ENCODE measurements at places on chromosomes 5 and 9. TPM values are rescaled to one million over a fixed set of nuclear protein-coding genes. Genes with fewer than 3 reads are reported as not detected.

Gene PCDHA3
- 1.1 TPM for total RNA-seq

DNA sequence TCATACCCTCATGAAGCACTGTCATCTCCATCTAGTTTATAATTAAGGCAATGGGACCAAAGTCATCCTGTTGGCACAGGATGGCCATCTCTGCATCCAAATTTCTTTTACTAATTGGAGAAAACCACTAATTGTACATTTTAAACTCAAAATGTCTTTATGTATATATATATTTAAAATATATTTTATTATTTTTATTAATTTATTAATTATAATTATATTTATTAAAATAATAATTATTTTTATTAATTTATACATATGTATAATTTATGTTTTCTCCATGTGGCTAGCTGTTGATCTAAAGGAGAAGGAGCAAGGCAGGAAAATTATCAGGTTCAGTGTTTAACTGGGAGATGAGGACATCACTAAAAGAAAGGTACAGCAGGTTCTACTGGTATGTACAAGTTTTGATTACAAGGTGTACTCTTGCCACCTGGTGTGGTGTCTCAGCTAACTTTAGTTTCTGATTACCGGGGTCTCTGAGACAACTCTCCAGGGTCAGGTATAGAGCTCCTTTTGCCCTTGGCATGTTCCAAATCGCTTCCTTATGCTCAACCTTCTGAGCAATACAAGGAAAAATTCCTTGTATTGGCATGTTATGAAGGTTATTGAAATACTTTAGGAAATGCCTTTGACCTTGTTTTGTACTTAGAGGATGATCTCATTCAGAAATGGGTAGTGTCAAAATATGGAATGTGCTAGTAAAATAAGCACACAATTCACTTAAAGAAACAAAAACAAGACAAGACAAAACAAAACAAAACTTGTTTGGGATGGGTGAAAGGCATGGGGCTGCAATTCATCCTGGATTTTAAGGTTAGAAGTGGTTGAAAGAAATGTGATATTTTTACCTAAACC is 79.6 kb downstream of the GHR start:
- no peak overlapping the region for H3K4me3 ChIP-seq
- H3K36me3 ChIP-seq = no peaks in the 10 kb centered on the region
- H3K27ac ChIP-seq = no peak overlapping the region
- no peak for DNase-seq
- peaks cover 6% of the 10 kb centered on the region for H3K4me1 ChIP-seq

GRCh38 chr5:3265131-3265885 is 330.3 kb upstream of the IRX1 start:
- DNase-seq = no peak
- no peak overlapping the region for H3K27ac ChIP-seq
- H3K4me1 ChIP-seq = no peaks in the 10 kb centered on the region

- no peak overlapping the region for H3K27ac ChIP-seq
- no peak for DNase-seq
- no peaks in the 10 kb centered on the region for H3K27me3 ChIP-seq
- H3K4me1 ChIP-seq = no peaks in the 10 kb centered on the region
- no peak overlapping the region for H3K4me3 ChIP-seq
Measured at GRCh38 chr5:116908537-116908936, 333.9 kb upstream of the SEMA6A start.

Gene FAM151B
- 1.0 TPM for total RNA-seq

GRCh38 chr5:6486074-6486473 is 37.4 kb downstream of the UBE2QL1 start:
- no peak overlapping the region for H3K4me3 ChIP-seq
- DNase-seq = no peak
- H3K36me3 ChIP-seq = no peaks in the 10 kb centered on the region

DNA sequence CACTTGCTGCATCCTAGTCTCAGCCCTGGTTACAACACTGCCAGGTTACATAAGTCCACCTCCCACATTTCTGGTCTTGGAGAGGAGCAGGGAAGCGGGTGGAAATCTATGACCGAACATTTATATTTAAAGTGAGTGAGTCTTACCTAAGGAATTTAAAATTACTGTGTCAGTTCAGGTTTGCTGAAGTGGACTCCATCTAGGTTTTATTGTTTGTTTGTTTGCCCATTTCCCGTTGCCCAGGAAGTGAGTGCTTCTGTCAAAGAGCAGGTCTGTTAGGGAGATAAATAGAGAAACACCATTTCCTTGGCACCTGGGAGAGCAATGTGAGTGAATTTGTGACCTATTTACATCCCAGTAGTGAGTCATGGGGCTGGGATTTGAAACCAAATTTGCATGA is 179.5 kb downstream of the KIF4B start:
- H3K4me1 ChIP-seq = peaks cover 16% of the 10 kb centered on the region
- no peak overlapping the region for H3K27ac ChIP-seq
- no peaks in the 10 kb centered on the region for H3K36me3 ChIP-seq
- no peak for DNase-seq

DNA sequence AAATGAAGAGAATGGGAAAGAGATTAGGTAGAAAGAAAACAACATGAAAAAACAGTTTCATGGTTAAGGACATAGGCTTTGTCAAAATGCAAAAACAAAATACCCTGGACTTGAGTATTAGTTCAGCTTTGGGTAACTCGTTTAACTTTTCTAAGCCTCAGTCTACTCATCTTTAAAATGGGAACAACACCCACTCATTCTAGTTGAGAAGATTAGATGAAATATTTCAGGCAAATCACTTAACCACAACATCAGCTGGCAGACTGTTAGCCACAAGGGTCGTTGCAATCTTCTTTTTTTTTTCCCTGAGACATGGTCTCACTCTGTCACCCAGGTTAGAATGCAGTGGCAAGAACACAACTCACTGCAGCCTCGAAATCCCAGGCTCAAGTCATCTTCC is 185.6 kb downstream of the DCP2 start:
- no peak overlapping the region for H3K4me3 ChIP-seq
- H3K27ac ChIP-seq = peak overlapping the region; percentile 30
- no peak for DNase-seq
- H3K36me3 ChIP-seq = no peaks in the 10 kb centered on the region

Gene ANKRD18B
- total RNA-seq = 0.80 TPM

Gene IL4
- not detected for total RNA-seq

Gene CRHBP
- 13.0 TPM for total RNA-seq

GRCh38 chr9:21252721-21253547 is 13.1 kb upstream of the IFNA14 start:
- no peaks in the 10 kb centered on the region for H3K4me1 ChIP-seq
- H3K27ac ChIP-seq = no peak overlapping the region
- H3K4me3 ChIP-seq = no peak overlapping the region
- H3K36me3 ChIP-seq = no peaks in the 10 kb centered on the region
- peak; percentile 22 for DNase-seq

DNA sequence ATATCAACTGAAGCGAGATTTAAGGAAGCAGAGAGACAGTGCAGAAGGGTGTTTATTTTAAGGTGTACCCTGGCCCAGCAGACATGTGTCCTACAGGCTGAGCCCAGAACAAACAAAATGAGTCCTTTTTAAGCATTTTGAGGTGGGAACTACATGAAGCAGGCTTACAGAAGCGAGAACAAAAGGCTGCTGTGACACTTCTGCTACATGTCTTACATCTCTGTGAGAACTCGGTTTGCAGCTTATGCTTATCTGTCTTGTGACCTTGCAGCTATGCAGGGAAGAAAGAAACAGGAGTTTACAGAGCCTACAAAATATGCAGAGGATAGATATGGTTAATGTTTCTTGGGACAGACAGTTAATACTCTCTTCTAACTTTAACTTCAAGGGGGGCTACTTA is 295.9 kb downstream of the CEMIP2 start:
- peak overlapping the region; percentile 40 for H3K27ac ChIP-seq
- no peaks in the 10 kb centered on the region for H3K27me3 ChIP-seq
- DNase-seq = peak; percentile 32
- no peak overlapping the region for H3K4me3 ChIP-seq
- no peaks in the 10 kb centered on the region for H3K36me3 ChIP-seq

DNA sequence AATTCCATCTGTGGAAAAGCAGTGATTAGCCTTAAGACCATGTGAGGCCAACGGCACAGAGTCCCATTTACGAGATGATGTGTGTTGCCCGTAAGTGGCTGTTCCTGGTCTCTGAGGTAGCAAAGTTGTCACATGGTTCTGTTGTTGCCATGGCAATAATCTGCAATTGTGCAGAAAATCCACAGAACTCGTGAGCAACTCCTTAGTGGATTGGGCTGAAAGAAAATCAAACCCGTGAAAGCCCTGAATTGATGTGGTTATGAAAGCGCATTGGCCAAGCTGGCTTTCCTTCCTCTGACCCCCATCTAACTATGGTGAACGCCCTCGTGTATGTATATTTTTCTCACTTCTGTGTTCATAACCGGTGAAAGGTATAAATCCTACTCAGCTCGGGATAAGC is 614.7 kb downstream of the EBF1 start:
- no peak overlapping the region for H3K27ac ChIP-seq
- H3K27me3 ChIP-seq = no peaks in the 10 kb centered on the region
- H3K4me1 ChIP-seq = no peaks in the 10 kb centered on the region
- peak; percentile 7 for DNase-seq
- H3K4me3 ChIP-seq = no peak overlapping the region
- no peaks in the 10 kb centered on the region for H3K36me3 ChIP-seq

- no peak for DNase-seq
- no peaks in the 10 kb centered on the region for H3K27me3 ChIP-seq
- no peak overlapping the region for H3K27ac ChIP-seq
- no peaks in the 10 kb centered on the region for H3K36me3 ChIP-seq
- H3K4me3 ChIP-seq = no peak overlapping the region
- H3K4me1 ChIP-seq = no peaks in the 10 kb centered on the region
Measured at GRCh38 chr9:121889990-121890563, 203.0 kb downstream of the TTLL11 start.

DNA sequence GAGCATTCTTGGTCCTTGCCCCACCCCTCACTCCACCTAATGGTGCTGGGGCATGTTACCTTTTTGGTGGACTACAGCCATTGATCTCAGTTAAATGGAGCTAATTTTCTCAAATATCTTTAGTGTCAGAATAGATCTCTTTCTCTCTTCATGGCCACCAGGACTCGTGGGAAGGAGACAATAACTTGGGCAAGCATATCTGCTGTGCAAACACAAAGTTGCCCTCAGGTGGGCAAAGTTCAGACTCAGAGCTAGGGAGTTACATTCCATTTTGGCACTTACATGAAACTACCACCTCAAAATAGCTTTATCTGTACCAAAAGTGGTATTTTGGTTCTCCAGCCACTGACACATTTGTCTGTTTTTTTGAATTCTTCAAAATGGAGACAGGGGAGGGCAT is 671.9 kb upstream of the KLF4 start:
- no peak for DNase-seq
- no peak overlapping the region for H3K4me3 ChIP-seq
- H3K4me1 ChIP-seq = no peaks in the 10 kb centered on the region
- H3K36me3 ChIP-seq = no peaks in the 10 kb centered on the region
- no peaks in the 10 kb centered on the region for H3K27me3 ChIP-seq

Gene SYNPO
- total RNA-seq = 2.7 TPM

Gene GNPDA1
- total RNA-seq = 40.6 TPM

Gene PTGS1
- 0.74 TPM for total RNA-seq

Gene CDH9
- total RNA-seq = not detected

- DNase-seq = no peak
- H3K27me3 ChIP-seq = no peaks in the 10 kb centered on the region
- no peak overlapping the region for H3K4me3 ChIP-seq
- no peak overlapping the region for H3K27ac ChIP-seq
Measured at GRCh38 chr5:57987552-57987951, 472.3 kb downstream of the PLK2 start.

DNA sequence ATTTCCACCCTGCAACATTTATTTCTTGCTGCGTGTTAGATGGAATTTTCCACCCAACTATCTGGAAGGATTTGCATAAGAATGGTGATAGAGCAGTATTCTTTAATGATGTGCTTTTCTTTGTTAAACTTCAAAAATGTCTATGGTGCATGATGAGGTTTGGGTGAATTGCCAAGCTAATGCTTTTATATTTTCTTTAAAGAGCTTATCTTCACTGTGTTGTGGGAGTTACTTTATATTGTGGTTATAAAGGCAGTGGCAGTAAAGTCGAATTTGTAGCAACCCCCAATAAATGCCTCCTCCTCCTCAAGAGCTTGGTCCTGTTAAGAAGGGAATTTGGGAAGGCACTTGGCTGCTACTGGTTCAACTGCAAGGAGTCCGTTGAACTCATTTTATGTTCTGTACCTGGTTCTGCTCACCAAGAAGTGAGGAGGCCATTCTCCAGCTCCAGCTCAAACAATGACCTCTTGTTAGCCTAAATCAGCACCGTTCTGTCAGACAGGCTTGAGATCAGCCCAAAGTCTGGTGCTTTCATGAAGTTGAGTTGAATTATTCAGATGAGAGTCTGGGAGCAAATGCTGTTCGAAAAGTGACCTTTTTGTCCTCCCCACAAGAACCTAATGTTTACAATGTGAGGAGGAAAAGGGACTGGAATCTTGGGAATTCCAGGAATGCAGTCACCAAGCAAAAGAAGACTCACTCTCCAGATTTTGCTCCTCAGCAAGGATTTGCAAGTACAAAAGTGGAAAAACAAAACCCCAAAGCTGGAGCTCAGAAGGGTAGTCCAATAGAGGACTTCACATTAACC is 217.0 kb downstream of the TMEM38B start:
- no peaks in the 10 kb centered on the region for H3K36me3 ChIP-seq
- no peaks in the 10 kb centered on the region for H3K27me3 ChIP-seq
- peaks cover 10% of the 10 kb centered on the region for H3K4me1 ChIP-seq
- H3K27ac ChIP-seq = peak overlapping the region; percentile 41
- no peak overlapping the region for H3K4me3 ChIP-seq

DNA sequence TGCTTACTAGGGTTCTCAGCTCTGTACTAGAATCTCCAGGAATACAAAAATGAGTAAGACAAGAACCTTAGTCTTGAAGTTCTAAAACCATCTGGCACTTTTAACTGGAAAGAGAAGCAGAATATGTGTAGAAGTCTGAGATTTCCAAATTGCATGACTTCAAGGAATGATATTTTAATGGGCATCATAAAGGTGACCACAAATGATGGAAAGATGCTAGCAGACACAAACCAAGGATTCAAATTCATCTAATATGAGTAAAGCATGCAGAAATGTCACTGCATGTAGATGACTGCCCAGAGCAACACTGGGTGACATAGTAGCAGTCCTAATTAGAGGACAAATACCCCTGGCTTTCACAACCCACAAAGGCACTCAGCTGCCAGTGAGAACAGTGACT is 117.2 kb downstream of the RPS23 start:
- H3K27ac ChIP-seq = no peak overlapping the region
- H3K27me3 ChIP-seq = no peaks in the 10 kb centered on the region
- no peak overlapping the region for H3K4me3 ChIP-seq
- H3K4me1 ChIP-seq = peaks cover 17% of the 10 kb centered on the region
- DNase-seq = no peak

DNA sequence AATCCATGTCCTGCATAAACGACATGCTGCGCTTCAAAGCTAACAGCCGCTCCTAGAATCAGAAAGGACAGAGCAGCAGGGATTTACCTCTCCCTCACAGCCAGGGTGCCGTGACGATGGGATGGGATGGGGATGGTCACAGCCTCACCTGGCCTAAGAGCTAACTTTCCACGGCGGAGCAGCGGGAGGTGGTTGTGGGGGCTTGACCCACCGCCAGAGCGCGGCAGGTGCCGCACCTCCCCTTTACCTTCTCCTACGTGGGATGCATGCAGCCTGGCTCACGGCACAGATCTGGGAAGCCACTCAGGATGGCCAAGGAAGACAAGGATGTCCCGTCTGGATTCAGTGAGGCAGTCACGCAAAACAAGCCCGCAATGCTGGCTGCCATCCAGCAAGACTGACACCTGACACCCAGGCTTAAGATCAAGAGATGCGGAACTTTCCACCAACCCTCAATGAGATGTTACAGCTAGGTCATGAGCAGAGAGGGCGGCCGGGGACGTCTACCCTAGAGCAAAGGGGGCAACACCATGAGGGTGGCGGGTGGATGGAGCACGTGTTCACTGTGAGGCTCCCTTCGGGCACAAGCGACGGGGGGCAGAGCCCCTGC is 5.8 kb downstream of the BRD9 start:
- no peaks in the 10 kb centered on the region for H3K27me3 ChIP-seq
- peaks cover 61% of the 10 kb centered on the region for H3K36me3 ChIP-seq
- H3K27ac ChIP-seq = no peak overlapping the region
- no peak overlapping the region for H3K4me3 ChIP-seq
- peaks cover 3% of the 10 kb centered on the region for H3K4me1 ChIP-seq
- DNase-seq = no peak

Gene OR13C9
- total RNA-seq = not detected
